ENCODE measurements at places on chromosomes 1 and 21.

DNA sequence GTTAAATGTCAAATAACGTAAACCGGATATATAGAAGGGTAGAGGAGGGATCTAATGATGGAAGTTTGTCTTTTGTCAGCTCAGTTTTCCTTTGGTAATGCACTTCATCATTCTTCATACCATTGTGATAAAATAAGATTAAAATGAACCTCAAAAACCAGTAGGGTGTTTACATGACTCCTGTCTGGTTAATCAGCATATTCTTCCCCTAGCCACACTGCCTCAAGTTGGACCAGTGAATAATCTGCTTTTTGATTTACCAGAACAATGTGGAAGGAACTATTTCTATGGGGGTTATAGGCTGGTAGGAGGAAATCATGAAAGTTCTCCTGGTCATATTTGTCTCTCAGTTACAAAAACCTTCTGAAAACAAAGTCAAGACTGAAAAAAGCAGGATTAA lies 634.7 kb downstream of the NCAM2 start:
- DNase-seq: no peak

DNA sequence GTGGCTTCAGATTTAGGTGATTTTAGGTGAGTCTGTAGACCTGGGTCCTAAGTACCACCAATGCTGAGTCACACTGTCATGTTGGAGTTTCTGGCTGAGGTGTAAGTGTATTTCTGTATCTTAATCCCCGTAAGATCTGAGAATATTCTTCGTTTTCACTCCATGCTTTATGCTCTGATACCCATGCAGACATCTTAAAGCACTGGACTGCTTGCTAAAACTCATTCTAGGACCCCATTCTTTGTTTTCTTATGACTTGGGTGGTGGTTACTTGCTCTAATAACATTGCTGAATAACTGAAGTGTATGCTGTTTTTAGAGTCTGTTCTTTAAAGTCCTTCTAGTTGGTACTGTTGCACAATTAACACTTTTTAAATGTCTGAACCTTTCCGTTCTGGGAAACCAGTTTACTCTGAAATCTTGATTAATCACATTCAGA lies 36.6 kb downstream of the CDC42 start:
- no peak for DNase-seq

GRCh38 chr1:29798699-29799566 lies 562.6 kb downstream of the PTPRU start:
- DNase-seq: no peak

DNA sequence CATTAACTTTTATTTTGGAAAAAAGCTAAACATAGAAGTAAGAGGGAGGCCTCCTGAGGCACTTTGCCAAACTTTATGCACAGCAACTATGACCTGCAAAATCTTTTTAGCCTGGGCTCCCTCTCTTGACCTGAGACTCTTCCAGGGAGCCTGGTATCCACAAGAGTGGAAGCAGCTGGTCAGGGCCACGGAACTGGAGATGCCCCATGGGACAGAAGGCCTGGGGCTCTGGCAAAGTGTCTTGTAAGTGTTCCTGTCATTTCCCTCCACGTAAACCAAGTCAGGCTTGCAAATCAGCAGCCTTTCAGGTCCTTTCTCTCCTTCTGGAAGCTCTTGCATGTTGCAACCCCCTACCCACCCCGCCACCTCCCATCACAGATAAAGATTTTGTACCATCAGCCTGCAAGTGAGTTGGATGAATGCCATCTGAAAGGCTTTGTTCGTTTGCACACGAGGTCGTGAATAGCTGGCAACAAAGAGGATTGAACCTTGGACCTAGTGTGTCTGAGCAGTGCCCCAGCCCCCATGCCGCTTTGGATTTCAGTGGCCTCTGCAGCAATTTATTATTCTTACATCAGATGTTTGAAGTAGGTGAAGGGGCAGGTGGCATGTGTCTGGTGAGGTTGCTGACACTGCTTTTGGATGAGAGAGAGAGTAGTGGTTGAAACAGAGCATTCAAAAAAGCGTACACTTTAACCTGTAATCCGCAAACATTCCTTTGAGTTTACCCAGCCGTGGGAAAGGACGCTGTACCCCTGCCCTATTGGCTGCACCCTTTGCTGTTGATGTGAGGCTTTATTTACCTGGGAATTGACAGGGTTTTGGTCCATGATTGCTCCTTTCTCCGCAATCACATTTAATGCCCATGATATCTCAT lies 91.6 kb downstream of the GALNT2 start:
- no peak for DNase-seq

- DNase-seq: no peak
Measured at GRCh38 chr1:244773513-244773912, 61.9 kb upstream of the COX20 start.

DNA sequence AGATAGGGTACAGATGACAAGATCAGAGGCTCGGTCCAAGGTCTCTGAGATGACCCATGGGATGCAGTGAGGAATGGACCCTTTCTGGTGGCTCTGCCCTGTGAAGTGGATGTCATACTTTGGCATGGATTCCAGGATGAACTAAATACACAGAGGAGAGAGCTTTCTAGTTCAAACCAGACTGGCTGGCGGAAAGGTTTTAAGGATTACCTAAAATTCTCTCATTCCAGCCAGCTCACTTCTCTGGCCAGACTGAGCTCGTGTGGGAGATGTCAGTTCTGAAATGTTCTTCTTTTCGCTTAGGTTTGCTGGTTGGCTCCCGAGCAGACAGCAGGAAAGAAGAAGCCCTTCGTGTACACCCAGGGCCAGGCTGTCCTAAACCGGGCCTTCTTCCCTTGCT lies 6.2 kb downstream of the RNPEP start:
- DNase-seq: no peak
